ENCODE measurements at places on chromosomes 7 and 10.

GRCh38 chr10:14621037-14621436, 153.7 kb downstream of the FAM107B start:
- no peak for DNase-seq

- DNase-seq = no peak
Measured at GRCh38 chr10:34237898-34238455, 577.1 kb downstream of the PARD3 start.

- no peak for DNase-seq
Measured at GRCh38 chr10:1465993-1466764, 271.1 kb downstream of the ADARB2 start.

DNA sequence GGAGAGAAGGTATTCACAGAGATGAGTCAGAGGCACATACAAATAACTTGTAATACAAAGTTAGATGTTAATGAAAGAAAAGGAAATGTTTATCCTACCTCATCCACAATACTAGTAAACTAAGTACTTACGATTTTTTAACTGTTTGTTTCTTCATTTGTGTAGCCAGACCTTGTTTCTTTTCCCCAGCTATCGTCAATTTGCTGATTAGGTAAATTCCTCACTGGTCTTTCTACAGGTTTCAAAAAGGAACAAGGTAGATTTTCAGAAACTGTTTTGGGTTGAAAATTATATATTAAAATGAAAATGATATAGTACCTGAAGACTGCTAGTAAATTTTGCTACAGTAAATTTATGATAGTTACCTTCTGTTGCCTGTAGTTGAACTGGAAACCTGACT, 56.6 kb downstream of the PON1 start:
- DNase-seq = no peak

DNA sequence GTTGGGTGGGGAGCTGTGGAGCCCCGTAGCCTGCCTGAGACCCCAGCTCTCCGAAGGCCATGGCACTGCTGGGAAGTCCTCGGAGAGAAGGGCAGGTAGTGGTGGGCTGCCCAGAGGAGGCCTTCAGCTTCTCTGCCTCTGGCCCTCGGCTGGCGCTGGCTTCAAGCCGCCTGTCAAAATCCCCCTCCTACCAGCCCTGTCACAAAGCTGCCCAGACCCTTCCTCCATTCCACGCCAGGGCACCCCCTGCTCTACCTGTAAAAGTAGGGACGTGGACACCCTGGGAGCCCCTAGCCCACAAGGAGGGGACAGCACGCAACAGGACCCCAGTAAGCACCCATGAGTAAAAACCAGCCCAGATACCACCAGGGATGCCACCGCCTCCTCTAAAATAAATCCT, 31.6 kb downstream of the MAD1L1 start:
- peak; percentile 55 for DNase-seq

GRCh38 chr10:13115832-13116803, 16.2 kb downstream of the OPTN start:
- no peak for DNase-seq

- DNase-seq = no peak
Measured at GRCh38 chr10:132135053-132135872, 51.5 kb upstream of the DPYSL4 start.

- no peak for DNase-seq
Measured at GRCh38 chr7:137747359-137748031, 99.3 kb downstream of the DGKI start.

DNA sequence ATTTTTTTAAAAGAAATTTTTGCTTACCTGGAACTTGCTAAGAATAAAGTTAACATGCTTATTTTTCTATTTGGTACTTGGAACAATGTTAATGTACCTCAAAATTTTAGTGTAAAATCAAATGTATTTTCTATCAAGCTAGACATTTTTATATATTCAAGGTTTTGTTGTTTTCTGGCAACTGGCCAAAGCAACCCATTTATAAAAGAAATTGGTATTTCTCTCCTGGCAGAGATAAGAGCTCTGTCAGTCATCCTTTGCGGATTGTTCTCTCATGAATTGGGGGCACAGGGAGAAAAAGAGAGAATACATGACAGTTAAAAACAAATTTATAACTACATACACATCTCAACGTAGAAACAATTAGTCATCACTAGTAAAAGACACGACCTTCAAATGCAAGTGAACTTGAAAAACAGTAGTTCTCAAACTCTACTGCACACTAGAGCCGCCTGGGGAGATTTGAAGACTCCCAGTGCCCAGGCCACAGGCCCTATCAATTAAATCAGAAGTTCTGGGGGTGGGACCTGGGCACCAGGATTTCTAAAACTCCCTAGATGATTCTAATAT, 152.4 kb upstream of the LAMB4 start:
- no peak for DNase-seq

DNA sequence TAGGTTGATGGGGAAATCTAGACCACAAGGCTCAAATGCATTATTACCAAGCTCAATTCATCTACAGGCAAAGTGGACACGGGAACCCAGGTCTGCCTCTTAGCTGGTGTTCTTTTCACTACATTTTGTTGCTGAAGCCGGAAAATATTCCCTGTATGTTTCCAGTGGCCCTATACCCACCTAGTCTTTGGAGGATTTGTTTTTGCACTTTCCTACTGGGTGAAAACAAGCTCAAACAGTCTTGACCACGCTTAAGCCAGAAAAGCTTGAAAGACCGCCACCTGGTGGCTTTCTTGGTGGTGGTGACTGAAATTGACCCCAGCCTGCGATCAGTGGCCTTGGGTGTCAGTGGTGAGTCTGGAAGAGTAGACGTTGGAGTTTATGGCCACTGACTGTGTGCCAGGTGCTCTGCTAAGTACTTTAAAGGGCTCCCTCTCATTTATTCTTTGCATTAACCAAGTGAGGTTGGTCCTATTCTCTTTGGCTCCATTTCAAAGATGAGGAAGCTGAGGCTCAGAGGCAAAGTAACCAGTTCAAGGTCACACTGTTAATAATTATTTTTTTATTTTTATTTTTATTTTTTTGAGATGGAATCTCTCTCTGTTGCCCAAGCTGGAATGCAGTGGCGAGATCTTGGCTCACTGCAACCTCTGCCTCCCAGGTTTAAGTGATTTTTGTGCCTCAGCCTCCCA, 11.1 kb upstream of the CRTAC1 start:
- DNase-seq = peak; percentile 68

- DNase-seq = no peak
Measured at GRCh38 chr7:110308791-110309190, 782.1 kb upstream of the LRRN3 start.

DNA sequence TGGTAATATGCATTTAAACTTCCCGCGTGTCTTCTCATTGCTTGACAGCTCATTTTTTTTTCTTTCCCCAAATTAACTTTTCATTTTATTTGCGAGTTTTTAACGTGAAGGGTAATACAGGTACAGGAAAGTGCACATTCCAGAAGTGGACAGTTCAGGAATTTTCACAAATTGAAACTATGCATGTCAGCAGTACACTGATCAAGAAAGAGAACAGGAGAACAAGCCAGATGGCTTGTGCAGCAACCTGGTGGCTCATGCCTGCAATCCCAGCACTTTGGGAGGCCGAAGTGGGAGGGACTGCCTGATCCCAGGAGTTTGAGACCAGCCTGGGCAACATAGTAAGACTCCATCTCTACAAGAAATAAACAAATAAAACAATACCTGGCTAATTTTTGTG, 28.5 kb downstream of the ARL5B start:
- no peak for DNase-seq

DNA sequence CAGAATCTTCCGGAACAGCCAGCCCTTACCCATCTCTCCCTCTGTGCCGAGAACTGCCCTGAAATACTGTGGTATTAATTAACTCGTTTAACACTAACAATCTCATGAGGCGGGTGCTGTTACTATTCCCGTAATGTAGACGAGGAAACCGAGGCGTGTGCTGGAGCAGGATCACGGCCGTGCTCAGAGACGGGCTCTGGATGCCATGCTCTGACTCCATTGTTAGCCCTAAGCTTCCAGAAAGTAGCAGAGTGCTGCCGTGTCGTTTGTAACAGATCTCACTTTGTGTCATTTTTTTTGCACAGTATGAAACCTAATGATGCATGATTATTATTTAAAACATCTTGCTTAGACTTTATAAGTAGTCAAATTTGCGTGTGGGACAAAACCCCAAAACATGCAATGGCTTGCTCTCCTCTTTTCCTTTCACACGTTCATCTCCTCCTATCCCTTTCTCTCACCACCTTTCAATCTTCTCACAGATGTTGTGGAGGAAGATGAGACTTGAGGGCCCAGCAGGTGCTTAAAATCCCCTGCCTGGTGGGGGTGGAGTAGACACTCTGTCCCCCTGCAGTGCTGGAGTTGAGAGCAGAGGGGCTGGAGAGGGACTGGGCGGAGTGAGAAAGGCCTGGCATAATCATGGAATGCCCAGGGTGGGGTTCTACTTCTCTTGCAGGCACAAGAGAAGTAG, 482 bp upstream of the ACTR3C start:
- no peak for DNase-seq

DNA sequence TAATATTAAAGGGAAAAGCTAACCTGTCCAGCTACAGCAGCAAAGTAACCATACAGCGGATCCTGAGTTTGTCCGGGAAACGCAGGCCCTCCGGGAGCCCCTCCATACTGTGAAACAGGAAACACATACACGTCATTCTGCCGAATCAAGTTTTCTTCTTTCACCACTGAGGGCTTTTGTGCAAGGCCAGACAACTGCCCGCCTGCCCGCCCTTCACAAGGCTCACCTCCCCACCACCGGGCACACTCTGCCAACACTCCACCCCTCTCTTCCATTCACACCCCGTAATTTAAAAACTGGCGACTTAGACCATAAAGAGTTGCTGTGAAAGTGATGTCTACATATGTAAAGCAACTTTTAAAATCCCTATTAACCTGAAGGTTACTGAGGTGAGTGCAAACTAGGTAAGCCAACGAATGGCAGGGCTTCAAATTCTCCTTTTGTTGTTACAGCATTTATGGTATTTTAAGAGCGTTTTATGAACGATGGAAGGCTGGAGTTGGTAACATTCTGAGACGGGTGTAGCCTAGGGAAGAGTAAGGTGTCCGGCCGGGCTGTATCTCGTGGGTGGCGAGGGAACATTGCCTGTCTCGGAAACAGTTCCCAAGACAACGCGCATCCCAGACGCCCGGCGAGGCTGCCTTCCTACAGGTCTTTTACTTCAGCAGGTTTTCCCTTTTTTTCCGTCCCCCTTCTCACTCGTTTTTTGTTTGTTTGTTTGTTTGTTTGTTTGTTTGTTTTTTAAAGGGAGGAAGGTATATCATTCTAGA, 817 bp downstream of the SRI start:
- DNase-seq = peak; percentile 74

DNA sequence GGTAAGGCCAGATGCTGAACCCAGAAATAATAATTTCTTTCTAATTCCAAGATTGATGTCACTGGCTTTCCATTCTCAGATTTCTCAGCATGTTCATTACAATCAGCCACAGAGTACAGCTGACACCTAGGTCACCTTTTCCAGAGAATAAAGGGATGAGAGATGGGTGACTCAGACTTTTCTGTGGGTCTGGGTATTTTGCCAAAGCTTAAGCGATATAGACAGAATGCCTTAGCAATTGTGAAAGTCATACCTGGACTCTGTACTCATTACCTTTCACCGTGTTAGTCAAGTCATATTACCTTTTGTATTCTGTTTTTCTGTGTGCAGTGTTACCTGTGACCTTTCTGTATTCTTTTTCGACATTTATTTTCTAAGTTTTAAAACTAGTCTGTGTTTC, 10.6 kb upstream of the PRTFDC1 start:
- DNase-seq = no peak

DNA sequence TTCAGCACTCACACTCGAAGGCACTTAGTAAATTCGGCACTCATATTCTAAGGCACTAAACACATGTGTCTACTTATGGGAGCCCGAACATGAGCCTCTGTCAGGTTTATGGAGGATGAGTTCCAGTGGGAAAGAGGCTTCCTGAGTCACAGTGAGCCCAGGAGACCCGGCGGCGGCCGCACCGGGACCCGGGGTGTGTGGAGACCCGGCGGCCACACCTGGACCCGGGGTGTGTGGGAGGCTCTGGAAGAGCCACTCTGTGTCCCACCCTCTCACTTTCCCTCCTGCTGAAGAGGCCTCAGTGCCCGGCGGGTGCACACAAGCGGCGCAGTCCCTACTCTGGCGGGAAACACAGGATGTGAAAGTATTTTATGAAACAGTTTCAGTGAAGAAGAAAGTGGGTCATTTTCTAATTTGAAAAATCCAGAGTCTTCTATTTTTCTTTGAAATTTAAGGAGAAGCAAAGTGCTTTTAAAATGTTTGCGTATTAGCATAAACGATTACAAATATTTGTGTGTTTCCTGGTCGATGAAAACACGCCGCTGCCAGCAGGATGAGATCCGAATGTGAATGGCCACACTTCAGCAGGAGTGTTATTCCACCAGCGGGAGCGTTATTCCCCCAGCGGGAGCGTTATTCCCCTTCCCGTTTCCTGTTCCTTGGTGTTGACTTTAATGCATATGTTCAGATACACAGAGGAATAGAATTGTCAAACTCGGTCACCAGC, 625.1 kb downstream of the DNAJB6 start:
- DNase-seq = no peak

DNA sequence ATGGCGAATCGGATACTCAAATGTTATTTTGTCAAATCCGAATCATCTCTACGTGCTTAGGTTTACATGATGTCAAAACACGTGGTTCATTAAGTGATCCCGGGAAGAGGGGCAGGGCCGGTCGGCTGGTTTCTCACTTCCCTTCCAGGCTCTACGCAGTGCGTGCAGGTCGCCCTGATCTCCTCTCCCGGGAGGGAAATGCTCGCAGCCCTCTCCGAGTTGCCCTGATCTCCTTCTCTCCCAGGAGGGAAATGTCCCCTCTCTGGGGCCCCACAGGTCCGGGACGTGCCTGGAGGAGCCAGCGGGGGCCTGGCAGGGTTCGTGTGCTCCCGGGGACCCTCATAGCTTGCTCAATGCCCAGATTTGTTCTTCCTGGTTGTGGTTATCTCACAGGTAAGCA, 202.7 kb downstream of the DNAJB6 start:
- DNase-seq = no peak

DNA sequence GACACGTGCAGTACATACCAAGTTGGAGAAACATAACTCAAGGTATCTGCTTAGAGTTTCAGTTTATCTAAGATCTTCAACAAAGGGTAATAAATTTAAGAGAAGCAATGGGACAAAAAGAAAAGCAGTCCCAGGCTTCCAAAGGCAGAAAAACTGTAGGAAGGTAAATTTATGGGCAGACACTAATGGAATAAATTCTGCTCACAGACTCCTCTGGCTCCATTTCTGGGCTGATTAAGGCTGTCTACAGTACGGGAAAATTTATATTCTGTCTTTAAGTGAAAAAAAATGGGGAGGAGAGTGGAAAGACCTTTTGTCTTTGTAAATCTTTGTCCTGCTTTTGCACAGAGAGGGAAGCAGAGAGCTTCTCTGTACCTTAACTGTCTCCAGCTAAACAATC, 587.5 kb upstream of the IGFBP3 start:
- no peak for DNase-seq
